ENCODE measurements at places on chromosomes 2 and 18.

- no peak for DNase-seq
Observed at GRCh38 chr2:67169417-67170140, 227.6 kb upstream of the ETAA1 start.

DNA sequence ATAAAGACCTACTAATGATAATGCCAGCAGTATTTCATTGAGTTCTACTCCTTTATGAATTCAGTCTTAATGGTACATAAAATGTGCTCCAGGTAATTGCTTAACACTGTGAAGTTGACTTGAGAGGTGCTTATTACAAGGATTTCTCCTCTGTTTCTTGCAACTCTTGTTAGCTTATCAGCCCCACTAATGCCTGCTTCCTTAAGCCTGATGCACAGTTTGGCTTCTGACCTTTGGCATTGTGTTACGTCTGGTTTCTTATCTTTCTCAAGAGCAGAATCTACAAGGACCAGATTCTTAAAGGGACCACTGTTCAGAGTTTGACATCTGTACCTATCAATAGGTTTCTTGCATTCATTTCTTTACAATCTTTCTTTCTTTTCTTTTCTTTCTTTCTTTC, 223.9 kb upstream of the CWC22 start:
- no peak for DNase-seq

- DNase-seq = no peak
Observed at GRCh38 chr18:42730272-42730671, 385.2 kb downstream of the RIT2 start.

- no peak for DNase-seq
Observed at GRCh38 chr2:54770211-54770610, 46.7 kb downstream of the EML6 start.

DNA sequence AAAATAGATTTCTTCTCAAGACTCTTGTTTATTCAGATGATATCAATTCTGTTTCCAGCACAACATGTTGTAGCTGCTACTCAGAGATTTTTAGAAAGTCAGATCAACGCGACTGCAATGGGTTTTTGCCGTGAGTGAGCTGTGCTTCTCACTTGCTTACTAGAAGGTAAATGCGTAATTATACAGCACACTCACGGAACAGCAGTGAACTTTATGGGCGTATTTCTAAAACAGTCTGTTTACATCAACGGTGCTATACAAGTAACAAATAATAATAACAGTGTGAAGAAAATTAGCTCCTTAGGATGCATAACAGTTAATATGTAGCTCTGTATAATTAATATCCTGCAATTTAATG, 533.6 kb downstream of the RNF144A start:
- DNase-seq = no peak

DNA sequence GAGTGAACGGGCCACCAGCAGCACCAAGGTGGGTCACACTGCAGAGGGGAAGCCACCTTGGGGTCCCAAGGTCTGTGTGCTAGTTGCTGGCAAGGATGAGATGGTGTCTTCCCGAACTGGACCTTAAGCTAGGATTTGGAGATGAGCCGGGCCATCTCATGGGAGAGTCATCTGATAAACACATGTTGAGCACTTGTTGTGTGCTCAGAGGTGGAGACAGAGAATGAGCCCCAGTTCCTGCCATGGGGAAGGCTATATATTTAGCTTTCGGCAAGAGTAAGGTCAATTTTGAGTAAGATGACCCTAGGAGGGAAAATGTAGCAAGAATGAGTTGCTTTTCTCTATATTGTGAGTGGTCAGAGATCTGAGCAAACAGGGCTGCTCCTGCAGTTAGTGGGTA, 41.4 kb upstream of the RPL31 start:
- no peak for DNase-seq

DNA sequence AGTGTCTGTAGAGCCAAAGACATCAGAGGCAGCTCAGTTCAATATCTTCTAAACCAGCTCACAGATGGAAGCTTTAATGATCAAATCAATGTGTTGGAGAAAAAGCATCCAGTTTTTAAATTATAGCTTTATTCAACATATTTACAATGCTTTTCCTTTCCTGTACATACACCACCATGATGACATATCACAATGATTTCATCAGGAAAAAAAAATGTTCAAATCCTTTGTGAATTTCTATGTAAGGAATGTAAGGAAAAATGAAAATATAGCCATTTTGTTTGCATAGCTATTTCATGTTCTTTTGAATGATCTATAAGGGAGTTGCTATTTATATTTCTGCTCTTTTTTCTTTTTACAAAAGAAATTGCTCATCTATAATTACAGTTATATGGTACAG, 134.7 kb upstream of the CDH20 start:
- DNase-seq = no peak

DNA sequence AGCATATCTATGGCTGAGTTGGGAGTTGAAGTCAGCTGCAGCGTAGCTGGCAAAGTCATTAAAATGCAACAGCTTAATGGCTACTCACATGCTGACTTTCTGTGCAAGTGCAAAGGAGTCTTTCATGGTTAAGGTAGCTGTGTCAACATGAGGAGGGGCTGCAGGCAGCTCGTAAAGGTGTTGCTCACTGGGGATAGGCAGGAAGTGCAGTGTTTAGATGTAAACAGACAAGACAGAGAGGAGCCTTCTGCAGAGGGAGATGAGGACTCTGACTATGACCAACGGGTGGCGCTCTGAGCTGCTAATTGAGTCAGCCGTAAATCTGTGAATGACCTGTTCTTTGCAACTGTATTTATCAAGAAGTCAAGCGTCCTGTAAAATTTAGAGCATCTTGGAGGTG, 22.3 kb upstream of the CAVIN2 start:
- no peak for DNase-seq

GRCh38 chr2:147636886-147637285, 207.9 kb upstream of the ACVR2A start:
- DNase-seq = no peak

GRCh38 chr2:98089941-98090340, 3.0 kb downstream of the VWA3B start:
- DNase-seq = no peak

DNA sequence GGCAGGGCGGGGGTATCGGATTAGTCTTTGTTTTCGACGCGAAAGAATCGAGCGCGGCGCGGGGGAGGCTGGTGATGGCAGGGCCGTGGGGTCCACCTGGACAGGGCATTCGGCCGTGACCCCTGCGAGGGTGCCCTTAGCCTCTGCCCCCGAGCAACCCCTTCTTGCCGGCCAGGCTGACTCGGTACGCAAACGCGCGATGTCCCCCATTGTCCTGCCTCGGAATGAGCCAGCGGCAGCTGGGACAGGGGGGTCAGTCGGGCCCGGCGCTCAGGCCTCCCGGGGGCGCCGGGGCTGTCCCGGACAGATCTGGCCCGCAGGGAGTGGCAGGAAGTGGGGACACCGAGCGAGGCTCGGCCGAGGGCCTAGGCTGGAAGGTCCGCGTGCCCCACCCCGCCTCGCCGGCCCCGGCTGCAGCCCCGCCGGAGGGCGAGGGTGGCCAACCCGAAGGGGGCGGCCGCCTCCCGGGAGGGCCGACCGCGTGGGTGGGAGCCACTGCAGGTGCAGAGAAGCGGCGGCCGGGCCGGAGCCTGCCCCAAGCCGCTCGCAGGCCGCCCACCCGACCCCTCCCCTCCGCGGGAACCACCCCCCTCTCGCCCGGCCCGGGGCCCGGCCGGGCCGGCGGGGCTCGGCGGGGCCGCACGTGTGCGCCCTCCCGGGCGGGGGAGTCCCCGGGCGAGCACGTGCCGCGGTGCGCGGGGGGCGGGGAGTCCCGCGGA, at the start of gene TET3:
Gene TET3, plus strand, starts transcription at position 708 of the 719 bp plus-strand sequence. CDS start 1,494 bp downstream, outside the sequence.
- peak; percentile 71 for DNase-seq

DNA sequence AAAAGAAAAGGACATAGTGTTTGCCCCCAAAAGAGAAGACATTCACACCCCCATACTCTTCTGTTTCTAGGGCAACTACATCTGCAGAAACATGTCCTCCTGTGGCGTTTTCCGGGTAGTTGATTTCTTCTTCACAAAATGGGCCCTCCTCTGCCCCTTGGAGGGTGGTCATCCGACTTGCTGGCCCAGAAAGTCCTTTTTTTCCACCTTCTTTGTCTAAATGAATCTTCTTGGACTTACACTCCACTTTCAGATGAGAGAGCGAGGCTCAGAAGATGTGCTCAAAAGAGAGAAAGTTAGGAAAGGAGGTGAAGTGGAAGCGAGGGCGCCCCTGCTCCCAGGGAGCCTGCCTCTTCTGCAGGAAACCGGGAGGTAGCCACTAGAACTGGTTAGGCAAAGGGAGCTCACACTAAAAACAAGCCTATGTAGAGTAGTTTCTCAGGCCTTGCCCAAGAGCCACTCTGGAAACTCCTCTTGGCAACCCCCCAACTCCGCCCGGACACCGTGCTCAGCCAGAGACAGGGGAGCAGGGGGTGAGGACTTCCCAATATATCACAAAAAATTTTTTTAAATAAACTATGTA, 10.2 kb upstream of the SIX3 start:
- no peak for DNase-seq

DNA sequence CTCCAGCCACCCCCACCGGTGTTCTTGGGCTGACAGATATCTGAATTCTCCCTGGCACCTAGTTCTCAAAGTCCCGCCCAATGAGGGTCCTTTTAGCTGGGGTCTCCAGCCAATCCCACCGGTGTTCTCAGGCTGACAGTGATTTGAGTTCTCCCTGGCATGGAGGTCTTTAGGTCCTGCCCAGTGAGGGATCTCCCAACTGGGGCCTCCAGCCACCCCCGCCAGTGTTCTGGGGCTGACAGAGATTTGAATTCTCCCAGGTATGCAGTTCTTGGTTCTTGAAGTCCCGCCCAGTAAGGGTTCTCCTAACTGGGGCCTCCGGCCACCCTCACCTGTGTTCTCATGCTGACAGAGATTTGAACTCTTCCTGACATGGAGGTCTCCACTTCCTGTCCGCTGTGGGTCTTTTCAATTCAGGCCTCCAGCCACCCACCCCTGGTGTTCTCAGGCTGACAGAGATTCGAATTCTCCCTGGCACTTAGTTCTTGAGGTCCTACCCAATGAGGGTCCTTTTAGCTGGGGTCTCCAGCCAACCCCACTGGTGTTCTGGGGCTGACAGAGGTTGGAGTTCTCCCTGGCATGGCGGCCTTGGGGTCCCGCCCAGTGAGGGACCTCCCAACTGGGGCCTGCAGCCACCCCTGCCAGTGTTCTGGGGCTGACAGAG, 154.6 kb downstream of the ANKRD36 start:
- no peak for DNase-seq

- no peak for DNase-seq
Observed at GRCh38 chr18:35121531-35121930, 80.3 kb downstream of the MAPRE2 start.

DNA sequence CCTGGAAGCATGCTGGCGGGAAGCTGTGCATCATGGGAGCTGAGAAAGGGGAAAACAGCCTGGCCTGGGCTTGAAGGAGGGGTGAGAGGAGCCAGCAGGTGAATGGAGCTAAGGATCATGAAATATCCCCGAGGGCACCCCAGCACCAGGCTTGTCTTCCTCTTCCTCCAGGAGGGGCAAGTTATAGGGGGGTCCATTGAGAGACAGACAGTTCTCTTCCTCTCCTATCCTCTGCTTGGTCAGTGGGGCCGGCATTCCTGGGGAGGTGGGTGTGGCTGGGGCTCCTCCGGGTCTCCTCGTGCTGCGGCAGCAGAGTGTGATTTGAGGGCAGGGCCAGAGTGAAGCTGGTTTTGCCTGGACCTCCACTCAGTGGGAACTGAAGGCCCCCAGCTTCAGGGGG, 78.9 kb downstream of the LIPG start:
- DNase-seq = no peak

DNA sequence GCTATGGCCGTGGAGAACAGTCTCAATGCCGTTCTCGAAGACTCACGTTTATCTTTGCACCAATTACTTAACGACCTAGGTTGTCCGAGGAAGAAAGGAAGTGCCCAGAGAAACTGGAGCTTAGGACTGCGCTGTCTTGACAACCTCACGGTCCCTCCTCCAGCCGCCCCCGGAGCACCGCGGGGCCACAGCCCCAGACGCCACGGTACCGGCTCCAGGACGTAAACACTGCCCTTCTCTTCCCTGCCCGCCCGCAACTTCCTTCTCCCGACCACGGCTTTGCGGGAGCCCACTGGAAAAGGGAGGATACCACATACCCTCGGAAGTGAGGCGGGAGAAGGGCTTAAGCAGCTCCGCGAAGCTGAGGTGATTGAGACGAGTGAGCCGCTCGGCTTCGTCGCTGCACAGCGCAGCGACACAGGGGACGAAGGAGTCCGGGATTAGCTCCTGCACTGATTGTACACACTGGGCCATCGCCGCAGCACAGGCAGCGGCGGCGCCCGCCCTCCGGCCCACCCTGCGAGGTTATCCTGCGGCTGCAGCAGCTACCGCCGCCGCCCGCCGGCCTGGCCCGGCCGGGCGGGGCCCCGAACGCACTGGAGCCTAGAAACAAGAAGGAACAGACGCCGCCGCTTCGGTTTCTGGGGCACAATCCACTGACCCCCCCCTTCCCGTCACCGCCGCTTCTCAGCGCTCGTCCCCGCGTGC, 483 bp downstream of the TRAPPC8 start:
- DNase-seq = no peak
